Upper lobe of right lung (tissue), 1 donor: ENCODE measurements at places on chromosomes 3 and 15. TPM values are rescaled to one million over a fixed set of nuclear protein-coding genes. Genes with fewer than 3 reads are reported as not detected.

The CCR8 gene
- total RNA-seq = not detected

DNA sequence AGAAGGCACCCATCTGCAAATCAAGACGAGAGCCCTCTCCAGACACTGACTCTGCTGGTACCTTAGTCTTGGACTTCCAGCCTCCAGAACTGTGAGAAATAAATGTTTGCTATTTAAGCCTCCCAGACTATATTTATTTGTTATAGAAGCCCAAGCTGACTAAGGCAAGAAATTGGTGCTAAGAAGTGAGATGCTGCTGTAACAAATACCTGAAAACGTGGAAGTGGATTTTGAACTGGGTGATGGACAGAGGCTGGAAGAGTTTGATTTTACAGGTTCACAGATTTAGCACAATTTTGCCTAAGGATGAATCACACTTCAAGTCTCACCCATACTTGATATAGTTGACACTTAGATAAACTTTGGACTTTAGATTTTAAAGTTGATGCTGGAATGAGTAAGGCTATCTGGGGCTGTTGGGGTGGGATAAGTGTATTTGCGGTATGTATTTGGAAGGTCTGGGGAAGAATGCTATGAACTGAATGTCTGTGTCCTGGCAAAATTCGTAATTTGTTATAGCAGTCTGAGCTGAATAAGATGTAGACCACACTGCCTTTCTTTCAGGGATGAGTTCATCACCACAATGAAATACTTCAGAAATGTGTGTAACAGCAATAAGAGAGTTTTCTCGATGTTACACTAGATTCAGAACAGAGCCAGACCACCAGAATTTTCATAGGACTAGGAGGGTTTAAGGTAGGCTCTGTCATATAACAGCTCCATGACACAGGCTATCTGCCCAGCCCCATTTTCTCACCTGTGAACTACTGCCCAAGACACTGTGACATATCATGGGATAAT is 120.5 kb upstream of the LMCD1 start:
- H3K27ac ChIP-seq = no peak overlapping the region
- no peaks in the 10 kb centered on the region for H3K27me3 ChIP-seq
- no peak for DNase-seq
- no peaks in the 10 kb centered on the region for H3K36me3 ChIP-seq

DNA sequence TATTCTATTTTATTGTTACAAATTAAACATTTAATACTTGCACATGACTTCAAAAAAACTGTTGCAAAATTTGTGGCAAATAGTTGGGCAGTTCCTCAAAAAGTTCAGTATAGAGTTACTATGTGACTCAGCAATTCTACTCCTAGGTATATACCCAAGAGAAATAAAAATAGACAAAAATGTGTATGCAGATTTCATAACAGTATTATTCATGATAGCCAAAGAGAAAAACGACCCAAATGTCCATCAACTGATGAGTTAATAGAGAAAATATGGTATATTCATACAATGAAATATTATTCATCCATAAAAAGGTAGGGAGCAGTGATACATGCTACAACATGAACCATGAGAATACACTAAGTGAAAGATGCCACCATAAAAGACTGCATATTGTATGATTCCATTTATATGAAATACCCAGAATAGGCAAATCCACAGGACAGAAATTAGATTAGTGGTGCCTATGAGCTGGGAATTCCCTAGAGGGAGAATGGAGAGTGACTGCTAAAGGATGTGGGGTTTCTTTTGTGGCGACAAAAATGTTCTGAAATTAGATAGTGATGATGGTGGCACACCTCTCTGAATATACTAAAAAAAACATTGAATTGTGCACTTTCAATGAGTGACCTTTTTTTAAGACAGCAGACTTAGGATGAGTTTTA is 31.6 kb upstream of the CLASP2 start:
- H3K27me3 ChIP-seq = no peaks in the 10 kb centered on the region
- no peak for DNase-seq
- no peak overlapping the region for H3K27ac ChIP-seq

DNA sequence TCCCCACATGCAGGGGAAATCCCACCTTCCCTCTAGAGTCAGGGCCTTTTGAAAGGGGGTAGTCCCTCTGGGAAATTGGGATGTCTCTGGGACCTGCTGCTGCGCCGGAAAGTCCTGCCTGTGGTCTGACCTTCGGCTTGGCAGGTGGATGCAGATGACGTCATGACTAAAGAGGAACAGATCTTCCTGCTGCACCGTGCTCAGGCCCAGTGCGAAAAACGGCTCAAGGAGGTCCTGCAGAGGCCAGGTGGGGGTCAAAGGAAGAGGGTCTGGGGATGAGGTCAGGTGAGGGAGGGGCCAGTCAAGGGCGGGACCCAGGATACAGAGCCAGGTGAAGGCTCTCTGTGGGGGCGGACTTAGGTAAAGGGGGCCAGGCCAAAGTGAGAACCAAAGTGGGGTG is 16.2 kb downstream of the PTH1R start:
- H3K36me3 ChIP-seq = no peaks in the 10 kb centered on the region
- peaks cover 6% of the 10 kb centered on the region for H3K27me3 ChIP-seq
- H3K27ac ChIP-seq = no peak overlapping the region
- H3K4me1 ChIP-seq = peaks cover 23% of the 10 kb centered on the region
- DNase-seq = no peak
- no peak overlapping the region for H3K4me3 ChIP-seq
